PC-3 (cell line): ENCODE measurements at places on chromosomes 12 and 14. TPM values are rescaled to one million over a fixed set of nuclear protein-coding genes. Genes with fewer than 3 reads are reported as not detected.

DNA sequence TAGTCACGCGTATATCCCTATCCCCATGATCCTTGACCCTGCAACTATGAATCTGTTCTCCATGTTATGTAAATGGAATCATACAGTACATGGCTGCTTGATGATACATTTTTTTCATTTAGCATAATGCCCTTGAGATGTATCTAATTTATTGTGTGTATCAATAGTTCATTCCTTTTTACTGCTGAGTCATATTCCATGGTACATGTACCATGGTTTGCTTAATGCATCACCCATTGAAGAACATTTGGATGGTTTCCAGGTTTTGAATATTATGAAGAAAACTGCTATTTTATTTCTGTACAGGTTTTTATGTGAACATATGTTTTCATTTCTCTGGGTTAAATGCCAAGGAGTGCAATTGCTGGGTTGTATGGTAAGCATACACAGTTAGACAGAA lies 4.0 kb upstream of the RNASE10 start:
- peak; percentile 89 for DNase-seq

KRT71 gene
- not detected in 2 replicates for total RNA-seq

TAS2R14 gene
- total RNA-seq = 1.6 and 1.8 TPM in 2 replicates

GRCh38 chr12:40168001-40168400 lies 56.8 kb upstream of the LRRK2 start:
- DNase-seq = no peak

SYCP3 gene
- not detected in 2 replicates for total RNA-seq
